ENCODE measurements at places on chromosomes 3 and 15.

DNA sequence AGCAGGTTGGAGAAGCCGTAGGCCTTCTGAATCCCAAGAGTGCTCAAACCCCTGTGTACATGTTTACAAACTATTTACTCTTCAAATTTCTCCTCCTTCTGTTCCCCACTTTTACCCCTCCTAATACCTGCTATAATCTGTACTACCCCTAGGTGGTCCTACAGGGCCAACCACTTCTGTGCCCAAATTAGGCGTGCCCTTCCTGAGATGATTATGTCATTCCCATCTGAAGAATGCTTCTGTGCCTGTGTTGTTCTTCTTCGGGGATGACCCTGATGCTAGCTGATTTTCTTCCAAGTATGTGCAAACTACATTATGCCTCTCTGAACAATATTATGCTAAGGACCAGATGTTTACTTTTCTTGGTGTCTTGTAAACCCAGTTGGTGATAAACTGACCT lies 20.5 kb downstream of the RBP2 start:
- no peak for DNase-seq

- DNase-seq, result no peak
Observed at GRCh38 chr3:37624276-37624675, 237.4 kb upstream of the CTDSPL start.

- DNase-seq, result no peak
Observed at GRCh38 chr3:72205297-72205826, 420.4 kb upstream of the PROK2 start.

- no peak for DNase-seq
Observed at GRCh38 chr3:100046986-100047385, 67.3 kb downstream of the FILIP1L start.

DNA sequence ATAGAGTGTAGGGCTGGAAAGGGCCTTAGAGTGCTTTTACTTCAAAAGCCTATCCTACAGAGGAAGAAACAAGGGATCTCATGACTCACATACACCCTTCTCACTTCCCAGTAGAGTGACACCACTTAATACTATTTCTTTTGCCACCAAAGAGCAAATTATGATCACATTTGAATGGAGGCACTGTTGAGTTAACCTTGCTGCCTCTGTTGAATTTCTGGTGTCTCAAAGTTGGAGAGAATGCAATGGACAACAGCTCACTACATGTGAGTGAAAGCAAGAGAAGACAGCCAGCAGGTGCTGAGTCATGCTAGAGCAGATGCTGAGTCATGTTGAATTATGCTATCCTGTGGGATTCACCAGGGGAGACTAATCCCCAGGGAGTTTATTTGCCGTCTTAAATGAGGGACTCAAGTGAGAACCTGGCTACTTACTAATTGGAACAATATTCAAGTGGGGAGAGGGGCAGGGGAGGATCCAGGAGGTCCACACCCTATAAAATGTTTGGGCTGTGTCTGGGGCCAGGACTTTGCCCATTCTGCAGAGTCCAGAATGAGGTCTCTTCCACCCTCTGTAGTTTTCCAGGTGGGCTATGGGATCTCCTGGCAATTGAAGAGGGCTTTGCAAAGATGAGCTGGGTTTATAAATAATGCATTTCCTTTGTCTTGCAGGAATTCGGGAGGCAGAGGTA lies 35.8 kb downstream of the ST8SIA2 start:
- no peak for DNase-seq

- no peak for DNase-seq
Observed at GRCh38 chr15:76100361-76100760, 40.6 kb downstream of the TMEM266 start.

DNA sequence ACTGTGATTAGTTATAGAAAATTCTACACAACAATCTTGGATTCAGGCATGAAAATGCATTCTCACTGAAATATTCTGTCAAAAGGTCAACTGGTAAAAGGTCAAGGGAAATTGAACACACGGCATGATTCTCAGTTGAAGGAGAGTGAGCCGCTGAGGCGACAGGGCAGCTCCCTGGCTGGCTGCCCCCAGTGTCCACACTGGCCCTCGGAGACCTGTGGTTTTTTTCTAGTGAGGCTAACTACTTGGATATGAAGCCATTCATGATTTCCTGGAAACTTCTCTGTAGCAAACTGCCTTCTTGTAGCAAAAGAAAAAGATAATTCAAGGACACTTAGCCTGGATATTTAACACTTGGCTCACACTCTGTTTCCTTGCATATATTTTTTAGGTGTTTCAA lies 37.2 kb downstream of the AADACL2 start:
- no peak for DNase-seq

DNA sequence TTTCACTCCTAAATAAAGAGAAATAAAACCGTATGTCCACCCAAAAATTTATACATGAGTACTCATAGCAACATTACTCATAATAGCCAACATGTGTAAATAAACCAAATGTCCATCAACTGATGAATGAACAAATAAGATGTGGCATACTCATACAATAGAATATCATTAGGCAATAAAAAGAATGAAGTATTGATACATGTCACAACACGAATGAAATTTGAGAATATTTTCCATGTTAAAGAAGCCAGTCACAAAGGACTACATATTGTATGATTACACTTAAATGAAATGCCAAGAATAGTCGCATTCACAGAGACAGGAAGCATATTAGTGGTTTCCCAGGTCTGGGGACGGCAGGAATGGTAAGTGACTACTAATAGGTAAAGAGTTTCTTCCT lies 869.2 kb downstream of the IGSF11 start:
- DNase-seq, result no peak

- DNase-seq, result no peak
Observed at GRCh38 chr15:40372981-40373380, 9.5 kb upstream of the KNSTRN start.
